ENCODE measurements at places on chromosomes 13 and 19.

GRCh38 chr13:21759463-21759862, 88.6 kb downstream of the FGF9 start:
- no peak for DNase-seq

- no peak for DNase-seq
Measured at GRCh38 chr13:75774176-75774575, 138.0 kb downstream of the LMO7 start.

- DNase-seq: no peak
Measured at GRCh38 chr13:113953561-113953960, 20.3 kb downstream of the C13orf46 start.

GRCh38 chr13:29918845-29919244, 68.4 kb upstream of the UBL3 start:
- DNase-seq: no peak

- no peak for DNase-seq
Measured at GRCh38 chr19:2624537-2625091, 77.9 kb downstream of the GNG7 start.

DNA sequence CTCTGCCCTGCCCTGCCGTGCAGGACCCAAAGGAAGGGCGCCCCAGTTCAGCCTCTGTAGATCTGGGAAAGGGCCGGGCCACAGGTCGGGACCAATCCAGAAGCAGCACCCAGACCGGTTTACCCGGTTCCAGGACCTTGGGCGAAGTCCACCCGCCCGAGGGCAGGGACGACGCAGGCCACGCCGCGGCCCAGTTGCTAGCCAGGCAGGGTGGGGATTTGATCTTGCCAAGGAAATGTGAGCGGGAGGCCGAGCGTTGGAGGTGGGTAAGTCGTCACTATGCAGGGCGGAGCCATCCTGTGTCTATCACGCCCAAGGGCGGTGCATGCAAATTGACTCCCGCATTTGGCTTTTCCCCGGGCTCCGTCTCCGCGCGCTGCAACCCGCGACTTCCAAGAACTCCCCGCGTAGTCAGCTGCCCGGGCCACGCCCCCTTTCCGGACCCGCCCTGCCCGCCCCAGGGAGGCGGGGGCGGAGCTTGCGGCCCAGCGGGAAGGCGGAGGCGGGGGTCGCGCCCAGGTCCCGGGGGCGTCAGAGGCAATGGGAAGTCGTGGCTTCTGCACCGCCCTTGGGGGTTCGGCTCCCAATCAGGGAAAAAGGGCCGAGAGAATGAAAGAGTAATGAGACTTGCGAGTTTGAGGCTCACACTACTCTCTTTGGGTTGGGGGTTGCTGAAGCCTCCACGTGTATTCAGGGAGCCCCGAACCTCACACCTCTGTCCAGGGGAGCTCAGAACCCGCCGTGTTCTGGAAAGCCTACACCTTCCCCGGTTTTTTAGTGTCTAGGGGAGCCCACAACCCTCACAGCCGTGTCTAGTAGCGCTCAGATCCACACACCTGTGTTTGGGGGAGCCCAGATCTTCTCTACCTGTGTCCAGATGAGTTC, 12.8 kb downstream of the IER2 start:
- DNase-seq: no peak

- DNase-seq: no peak
Measured at GRCh38 chr13:70108356-70109105, at the start of gene KLHL1. Gene KLHL1, minus strand, starts transcription at chr13:70108452. Its CDS starts 753 bp downstream, at chr13:70107699.

- DNase-seq: no peak
Measured at GRCh38 chr19:28943651-28944050, 269.3 kb downstream of the UQCRFS1 start.

GRCh38 chr13:66537417-66537816, 692.7 kb downstream of the PCDH9 start:
- DNase-seq: no peak

- no peak for DNase-seq
Measured at GRCh38 chr13:113422807-113423519, 30.3 kb downstream of the ADPRHL1 start.

DNA sequence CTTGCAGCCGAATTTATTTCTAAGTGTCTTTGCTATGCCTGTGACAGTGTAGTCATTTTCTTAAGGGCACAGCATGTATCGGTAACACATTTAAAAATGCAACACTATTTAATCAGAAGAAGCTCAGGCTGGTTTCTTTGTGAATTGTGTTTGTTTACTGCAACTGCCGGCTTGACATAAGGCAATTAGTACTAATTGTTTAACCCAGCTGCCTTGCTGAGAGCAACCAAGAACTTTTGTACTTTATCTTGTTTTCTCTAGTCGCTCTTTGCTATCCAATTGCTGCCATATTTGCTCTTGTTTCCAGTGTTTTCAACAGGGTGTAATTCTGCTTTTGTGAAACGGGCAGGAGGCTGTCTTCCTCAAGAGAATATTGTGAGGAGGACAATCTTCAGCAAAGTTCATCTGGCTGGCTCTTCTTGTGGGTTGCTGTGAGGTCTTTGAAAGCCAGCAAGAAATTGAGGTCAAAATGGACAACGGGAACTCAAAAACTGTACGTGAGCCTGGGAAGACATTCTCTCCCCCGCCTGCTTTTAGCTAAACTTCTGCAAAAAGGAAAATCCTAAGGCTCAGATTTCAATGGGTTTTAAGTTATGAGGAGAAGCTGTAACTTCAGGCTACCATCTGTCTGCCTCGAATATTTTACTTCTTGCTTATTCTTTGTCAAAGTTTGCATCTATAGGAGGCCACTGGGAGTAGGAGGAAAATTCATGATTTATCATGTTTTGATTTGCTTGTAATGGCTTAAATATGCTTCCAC, 75.8 kb upstream of the TSHZ3 start:
- DNase-seq: no peak

- peak; percentile 60 for DNase-seq
Measured at GRCh38 chr19:46728693-46729339, 11.9 kb upstream of the PRKD2 start.

DNA sequence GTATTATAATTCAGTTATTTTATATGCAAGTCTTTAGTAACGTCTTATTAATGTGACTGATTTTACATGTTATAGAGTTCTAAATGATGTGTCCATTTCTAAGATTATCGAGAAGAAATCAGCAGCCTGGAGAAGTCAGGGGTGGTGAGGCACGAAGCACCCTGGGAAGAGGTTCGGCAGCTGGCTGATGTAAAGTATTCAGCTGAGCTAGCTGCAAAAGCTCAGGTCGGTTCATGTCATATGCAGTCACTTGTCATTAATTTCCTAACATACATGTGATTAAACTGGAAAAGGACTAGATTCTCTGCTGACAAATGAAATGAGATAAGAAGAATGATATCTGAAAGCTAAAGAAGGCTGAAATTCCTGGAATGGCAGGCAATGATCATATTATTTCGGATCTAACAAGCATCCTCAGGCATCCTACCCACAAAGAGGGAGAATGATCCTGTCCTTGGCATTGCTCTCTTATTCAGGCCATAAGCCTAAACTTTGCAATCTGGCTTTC, 383.0 kb upstream of the SLITRK1 start:
- DNase-seq: no peak

DNA sequence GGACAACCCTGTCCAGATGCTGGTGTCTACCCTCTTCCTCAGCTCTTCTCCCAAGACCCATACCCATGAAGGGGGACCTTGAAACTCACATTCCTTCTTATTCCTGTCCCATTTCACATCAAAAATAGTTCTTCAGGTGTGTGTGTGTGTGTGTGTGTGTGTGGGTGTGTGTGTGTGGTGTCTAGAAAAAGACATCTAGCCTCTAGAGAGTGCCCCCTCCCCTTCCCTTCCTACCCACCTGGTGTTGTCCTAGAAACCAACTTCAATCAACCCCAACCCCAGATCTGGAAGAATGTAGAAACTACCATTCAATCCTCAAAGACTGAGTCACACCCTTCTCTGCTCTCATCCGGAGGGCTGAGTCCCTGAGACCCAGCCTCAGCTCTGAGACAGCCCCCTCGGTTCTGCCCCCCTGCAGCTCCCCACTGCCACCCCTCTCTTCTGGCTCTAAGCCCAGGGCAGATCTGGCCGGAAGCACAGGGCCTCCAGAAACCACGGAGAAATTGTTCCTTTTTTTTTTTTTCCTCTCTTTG, 3.5 kb downstream of the KCNN4 start:
- DNase-seq: no peak

All from stimulated activated CD4-positive, alpha-beta T cell treated with anti-CD3 and anti-CD28 coated beads, Interleukin-1b, Interleukin-23, amount 100 ng/mL, for 1 hour (primary cell).